ENCODE measurements at places on chromosomes 2 and 18. TPM values are rescaled to one million over a fixed set of nuclear protein-coding genes. Genes with fewer than 3 reads are reported as not detected.

DNA sequence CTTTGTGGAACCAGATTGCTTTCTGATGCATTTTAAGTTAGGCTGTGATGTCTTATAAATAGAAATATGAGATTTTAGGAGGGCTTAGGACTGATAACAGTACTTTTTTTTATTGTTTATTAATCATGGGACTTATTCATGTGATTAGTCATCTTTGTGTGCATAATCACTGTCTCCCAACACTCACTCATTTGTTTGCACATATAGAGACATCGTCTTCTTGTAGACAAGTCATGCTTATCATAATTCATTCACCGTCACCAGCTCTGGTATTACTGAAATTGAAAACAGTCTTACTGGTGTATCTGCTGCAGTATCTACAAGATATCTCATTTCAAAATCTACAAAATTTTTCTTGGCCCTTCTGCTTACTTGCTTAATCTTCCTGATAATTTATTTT, 45.8 kb downstream of the WDR7 start:
- no peak for DNase-seq

DNA sequence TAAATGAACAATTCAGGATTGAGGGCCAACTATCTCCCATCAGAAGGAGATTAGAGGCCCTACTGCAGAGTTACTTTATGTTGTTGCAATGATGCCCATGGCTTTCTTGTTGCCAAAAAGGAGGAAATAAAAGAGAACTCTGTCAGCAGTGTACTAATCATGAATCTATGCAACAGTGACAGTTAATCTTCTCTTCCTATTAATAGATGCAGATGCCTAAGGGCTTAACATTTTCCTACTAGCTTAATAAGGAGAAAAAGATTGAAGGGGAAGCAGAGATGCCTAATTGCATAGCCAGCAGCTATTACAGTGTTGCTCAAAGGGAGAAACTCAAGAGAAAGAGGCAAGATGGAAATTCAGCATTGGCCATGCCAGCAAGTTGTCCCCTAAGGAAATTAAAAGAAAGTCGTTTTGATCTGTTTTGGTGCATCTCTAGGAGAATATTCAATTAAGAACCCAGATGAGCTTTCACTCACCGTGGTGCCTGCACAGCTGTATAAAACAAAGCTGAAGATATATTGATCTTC, 107.1 kb upstream of the KCNJ3 start:
- no peak for DNase-seq

GRCh38 chr2:63283273-63283672, 232.6 kb downstream of the OTX1 start:
- no peak for DNase-seq

- DNase-seq, result no peak
Observed at GRCh38 chr18:48927286-48928080, 23.3 kb downstream of the SMAD7 start.

- DNase-seq, result no peak
Observed at GRCh38 chr2:19203866-19204265, 154.6 kb downstream of the OSR1 start.

GRCh38 chr2:39696101-39696553, 30.4 kb downstream of the TMEM178A start:
- peak; percentile 19 for DNase-seq

- DNase-seq, result peak; percentile 80
Observed at GRCh38 chr2:145752091-145752806, 1232.3 kb upstream of the ZEB2 start.

- DNase-seq, result no peak
Observed at GRCh38 chr2:46885376-46885775, 30.2 kb downstream of the MCFD2 start.

GRCh38 chr18:2515908-2516625, 55.2 kb downstream of the METTL4 start:
- peak; percentile 89 for DNase-seq

DNA sequence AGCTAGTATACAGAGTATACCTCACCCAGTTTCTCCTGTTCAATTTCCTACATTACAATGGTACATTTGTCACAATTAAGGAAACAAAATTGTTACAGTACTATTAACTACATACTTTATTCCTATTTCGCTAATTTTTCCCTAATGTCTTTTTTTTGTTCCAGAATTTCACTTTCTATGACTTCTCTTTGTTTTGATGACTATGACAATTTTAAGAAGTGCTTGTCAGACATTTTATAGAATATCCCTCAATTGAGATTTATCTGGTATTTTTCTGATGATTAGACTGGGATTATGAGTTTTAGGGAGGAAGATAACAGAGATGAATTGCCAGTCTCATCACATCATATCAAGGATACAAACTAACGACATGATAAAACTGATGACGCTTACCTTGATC, 211.8 kb upstream of the STON1 start:
- no peak for DNase-seq

DNA sequence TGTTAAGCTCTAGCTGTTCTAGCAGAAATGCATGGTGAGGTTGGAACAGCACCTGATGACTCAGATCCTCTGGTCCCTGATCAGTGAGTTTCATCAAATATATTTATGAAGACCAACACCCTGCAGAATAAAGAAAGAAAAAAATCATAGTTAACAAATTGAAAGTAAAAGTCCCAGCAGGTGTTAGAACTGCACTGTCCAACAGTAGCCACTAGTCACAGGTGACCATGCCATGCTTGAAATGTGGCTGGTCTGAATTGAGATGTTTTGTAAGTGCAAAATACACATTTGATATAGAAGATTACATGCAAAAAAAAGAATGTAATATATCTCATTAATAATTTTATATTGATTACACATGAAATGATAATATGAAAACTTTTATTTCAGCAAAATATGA, 1010.7 kb upstream of the ZEB2 start:
- no peak for DNase-seq

- no peak for DNase-seq
Observed at GRCh38 chr2:3312576-3313345, 64.9 kb downstream of the EIPR1 start.

GRCh38 chr2:79713131-79713785, 200.4 kb downstream of the CTNNA2 start:
- DNase-seq, result peak; percentile 62

GRCh38 chr18:54551590-54551989, 39.5 kb upstream of the DYNAP start:
- DNase-seq, result no peak

DNA sequence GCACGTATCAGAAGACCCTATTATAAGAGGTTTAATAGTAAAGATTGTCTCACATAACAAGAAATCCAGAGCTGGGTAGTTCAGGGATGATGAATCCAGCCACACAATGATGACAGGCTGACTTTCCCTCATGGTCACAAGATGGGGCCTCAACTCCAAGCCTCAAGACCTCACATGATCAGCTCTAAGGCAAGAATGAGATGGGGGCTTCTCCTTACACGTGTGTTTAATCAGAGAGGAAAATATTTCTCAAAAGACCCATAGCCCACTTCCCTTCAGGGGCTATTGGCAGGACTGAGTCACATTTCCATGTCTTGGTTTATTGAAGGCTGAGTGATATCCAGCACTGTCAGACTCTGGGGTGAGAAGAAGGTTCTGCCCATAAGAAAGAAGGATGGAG, 100.2 kb upstream of the FOSL2 start:
- no peak for DNase-seq

GRCh38 chr2:173232956-173233744, 121.5 kb upstream of the CDCA7 start:
- no peak for DNase-seq

GRCh38 chr2:191646163-191646902, 31.6 kb upstream of the NABP1 start:
- DNase-seq, result no peak

DNA sequence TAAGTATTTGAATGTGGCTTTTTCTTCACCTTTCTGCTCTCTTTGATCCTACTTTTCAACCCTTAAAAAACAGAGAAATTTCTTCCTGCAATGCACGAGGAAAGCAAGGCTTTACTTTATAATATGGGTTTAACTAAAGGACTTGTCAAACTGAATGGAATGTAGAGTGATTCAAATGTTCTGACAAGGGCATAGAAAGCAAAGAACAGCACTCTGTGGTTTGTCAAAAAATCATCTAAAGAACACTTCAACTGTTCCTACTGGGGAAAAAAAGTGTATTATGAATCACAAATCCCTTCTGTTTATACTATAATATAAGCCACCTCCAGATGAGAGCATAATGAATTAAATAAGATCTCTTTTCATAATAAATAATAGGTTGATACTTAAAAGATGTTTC, 45.0 kb upstream of the RIT2 start:
- no peak for DNase-seq

- no peak for DNase-seq
Observed at GRCh38 chr2:37648331-37649011, 23.0 kb downstream of the CDC42EP3 start.

- DNase-seq, result no peak
Observed at GRCh38 chr18:2994603-2995432, 18.1 kb downstream of the LPIN2 start.

- no peak for DNase-seq
Observed at GRCh38 chr2:75622500-75622899, 24.1 kb upstream of the MRPL19 start.

GRCh38 chr2:43484323-43484930, 111.4 kb downstream of the THADA start:
- peak; percentile 74 for DNase-seq

DNA sequence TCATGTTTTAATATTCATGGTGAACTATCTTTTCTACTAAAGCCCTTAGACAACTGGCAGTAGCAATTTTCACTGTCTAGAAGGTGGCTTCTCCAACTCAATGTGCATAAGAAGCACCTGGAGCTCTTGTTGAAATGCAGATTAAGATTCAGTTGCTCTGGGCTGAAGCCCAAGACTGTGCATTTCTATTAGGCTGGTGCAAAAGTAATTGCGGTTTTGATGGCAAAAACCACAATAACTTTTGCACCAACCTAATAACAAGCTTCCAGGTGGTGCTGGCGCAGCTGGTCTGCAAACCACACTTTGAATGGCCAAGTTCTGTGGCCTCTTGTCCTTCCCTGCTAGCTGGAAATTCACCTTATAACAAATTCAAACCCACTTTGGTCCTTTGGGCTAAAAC, 26.7 kb upstream of the VPS54 start:
- no peak for DNase-seq

DNA sequence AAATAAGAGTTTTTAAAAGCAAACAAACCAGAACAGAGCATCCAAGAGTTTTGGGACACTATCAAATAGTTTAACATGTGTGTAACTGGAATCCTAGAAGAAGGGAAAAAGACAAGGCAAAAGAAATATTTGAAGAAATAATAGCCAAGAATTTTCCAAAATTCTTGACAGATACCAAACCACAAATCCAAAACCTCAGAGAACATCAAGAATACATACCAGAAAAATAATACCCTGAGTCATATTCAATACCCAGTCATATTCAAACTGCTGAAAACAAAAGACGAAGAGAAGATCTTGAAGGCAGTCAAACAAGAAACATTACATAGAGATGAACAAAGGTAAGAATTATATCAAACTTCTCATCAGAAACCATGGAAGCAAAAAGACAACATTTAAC, 22.9 kb downstream of the INO80C start:
- no peak for DNase-seq

- DNase-seq, result no peak
Observed at GRCh38 chr2:179186126-179186525, 78.5 kb downstream of the SESTD1 start.

GRCh38 chr2:108805782-108806181, 19.2 kb downstream of the CCDC138 start:
- DNase-seq, result no peak

DNA sequence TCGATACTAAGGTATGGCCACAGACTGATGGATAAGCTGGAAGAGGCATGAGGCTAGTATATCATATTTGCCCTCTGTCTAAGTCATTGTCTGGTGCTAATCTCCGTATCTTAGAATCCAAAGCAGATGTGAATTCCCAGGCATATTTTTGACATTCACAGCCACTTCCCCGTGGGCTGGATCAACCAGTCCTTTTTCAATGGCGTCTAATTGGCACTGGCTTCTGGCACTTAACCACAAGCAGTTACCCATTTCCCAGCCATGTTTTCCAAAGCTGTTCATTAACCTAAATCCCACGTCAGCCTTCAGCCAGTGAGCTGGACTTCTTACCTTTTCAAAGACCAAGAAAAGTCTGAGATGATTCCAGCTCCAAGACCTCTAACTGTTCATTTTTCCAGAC, 20.7 kb upstream of the ZNF407 start:
- no peak for DNase-seq

GRCh38 chr18:44792456-44793061, 111.9 kb downstream of the SETBP1 start:
- no peak for DNase-seq

GRCh38 chr2:234378440-234378839, 118.4 kb downstream of the ARL4C start:
- DNase-seq, result no peak

Gene KCNJ3
- total RNA-seq, result not detected

Gene RIT2
- total RNA-seq, result not detected

Gene ZNF521
- not detected for total RNA-seq

Gene IL1RL1
- total RNA-seq, result not detected

Gene HOXD8
- 11.6 TPM for total RNA-seq

Gene DNAJC27
- total RNA-seq, result 3.8 TPM

Gene FSIP2
- not detected for total RNA-seq

Gene GTF2A1L
- total RNA-seq, result not detected

Gene CNTNAP5
- not detected for total RNA-seq

Gene TUBA4B
- total RNA-seq, result not detected

Gene ZC3H15
- total RNA-seq, result 120 TPM

Gene WDCP
- 10.7 TPM for total RNA-seq

Gene CXCR1
- not detected for total RNA-seq

Gene FLACC1
- not detected for total RNA-seq

Gene TRIM54
- total RNA-seq, result 0.96 TPM

Gene DAPL1
- not detected for total RNA-seq

Gene CNGA3
- not detected for total RNA-seq

Gene LAMA3
- total RNA-seq, result 2.7 TPM

Gene CCDC121
- 6.5 TPM for total RNA-seq

Gene TFCP2L1
- 0.26 TPM for total RNA-seq
